ENCODE measurements at places on chromosomes 13 and 19. TPM values are rescaled to one million over a fixed set of nuclear protein-coding genes. Genes with fewer than 3 reads are reported as not detected.

The CEACAM3 gene
- 0.42 TPM for total RNA-seq

The TSEN34 gene
- 16.0 TPM for total RNA-seq

The ERCC2 gene
- 9.8 TPM for total RNA-seq

The FLT3LG gene
- total RNA-seq: 4.4 TPM

The NTF4 gene
- total RNA-seq: not detected

The CD37 gene
- 5.0 TPM for total RNA-seq

The CALR3 gene
- not detected for total RNA-seq

- DNase-seq: no peak
These were observed 8.9 kb upstream of the FARP1 start for GRCh38 chr13:98133946-98134345.

DNA sequence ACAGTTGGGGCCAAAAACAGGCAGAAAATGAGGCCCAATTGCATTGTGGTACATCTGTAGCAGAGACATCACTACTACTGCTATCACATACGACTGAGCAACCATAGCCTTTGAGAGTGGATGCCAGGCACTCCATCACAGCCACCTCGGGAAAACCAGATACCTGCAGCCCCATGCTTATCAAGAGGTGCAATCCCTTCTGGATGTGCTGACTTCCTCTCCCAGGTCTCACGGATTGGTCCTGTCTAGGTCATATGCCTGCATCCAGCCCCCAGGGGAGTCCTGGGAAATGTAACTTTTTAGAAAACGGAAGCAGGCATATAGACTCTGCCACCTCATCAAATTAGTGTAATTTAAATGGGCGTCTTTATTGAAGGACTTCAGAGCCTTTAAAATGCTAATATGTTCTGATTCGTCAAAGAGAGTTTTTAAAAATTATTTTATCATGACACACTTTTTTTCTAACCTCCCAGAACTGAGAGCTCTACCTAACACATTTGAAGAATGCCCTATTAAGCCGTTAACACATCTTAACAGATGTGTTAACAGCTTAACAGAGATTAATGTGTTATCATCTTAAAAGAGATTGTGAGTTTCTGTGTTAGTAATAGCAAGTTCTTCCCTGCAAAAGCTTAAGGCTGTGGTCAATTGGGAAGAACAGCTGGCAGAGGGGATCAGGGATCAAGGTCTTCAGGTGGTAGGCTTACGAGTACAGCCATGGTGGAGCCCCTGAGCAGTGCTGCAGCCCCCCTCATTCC, 63.9 kb downstream of the DLEU7 start:
- no peak for DNase-seq

DNA sequence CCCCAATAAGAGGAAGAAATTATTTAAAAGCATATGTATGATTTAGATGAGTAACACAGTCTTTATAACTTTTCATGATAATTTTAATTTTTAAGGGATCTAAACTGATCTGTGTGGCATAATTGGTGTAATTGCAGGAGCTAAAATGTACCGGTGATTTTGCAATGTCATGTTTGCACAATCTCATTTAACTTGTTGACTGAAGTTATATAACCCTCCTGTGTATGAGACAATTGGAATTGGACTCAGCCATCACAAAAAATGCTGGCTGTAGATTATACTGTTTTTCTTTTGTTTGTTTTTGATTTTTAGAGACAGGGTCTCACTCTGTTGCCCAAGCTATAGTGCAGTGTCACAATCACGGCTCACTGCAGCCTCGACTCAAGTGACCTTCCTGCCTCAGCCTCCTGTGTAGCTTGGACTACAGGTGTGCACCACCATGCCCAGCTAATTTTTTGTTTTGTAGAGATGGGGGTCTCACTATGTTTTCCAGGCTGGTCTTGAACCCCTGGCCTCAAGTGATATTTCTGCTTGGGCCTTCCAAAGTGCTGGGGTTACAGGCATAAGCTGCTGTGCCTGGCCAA, 26.1 kb downstream of the FGF9 start:
- no peak for DNase-seq

- DNase-seq: no peak
These were observed 58.9 kb upstream of the SLC7A1 start for GRCh38 chr13:29654384-29654783.

DNA sequence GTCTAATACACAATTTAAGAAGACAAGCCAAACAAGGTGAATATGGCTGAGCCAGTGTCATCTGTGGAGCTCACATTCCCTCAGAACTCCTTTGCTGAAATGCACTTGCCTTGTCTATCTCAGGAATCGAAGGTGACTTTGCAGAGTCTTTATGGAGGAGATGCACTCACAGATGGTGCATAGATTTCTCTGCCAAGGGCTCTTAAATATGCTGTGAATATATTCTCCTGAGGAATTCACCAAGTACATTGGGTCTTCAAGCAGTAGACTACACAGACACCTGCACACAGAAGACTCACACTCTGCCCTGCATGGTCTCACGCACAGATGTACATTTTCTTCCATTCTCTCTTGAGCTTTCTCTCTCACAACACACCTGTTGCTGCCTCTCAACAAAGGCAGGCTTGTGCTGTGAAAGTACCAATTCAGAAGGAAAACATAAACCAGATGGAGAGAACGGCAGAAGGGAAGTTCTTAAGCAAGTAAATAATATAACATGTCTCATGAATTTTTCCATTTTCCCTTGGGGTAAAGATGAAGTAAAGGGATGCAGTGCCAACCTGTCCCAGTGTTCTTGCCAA, 174.7 kb downstream of the DLEU7 start:
- DNase-seq: no peak

Data from right lobe of liver (tissue), 6 donors.